Mucosa of descending colon (tissue), 3 donors: ENCODE measurements at places on chromosomes 2 and 18.

DNA sequence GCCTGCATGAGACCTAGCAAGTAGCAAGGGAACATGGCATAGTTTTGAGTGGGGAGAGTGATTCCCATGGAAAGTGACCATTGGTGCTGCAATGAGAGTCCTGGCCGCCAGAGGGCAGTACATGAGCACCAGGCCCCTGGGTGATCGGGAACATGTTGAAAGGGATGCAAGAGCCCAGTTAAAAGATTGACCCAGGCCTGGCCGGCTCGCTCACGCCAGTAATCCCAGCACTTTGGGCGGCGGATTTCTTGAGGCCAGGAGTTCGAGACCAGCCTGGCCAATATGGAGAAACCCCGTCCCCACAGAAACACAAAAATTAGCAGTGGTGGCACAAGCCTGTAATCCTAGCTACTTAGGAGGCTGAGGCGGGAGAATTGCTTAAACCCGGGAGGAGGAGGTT lies 22.2 kb downstream of the FAP start:
- DNase-seq: peak; percentile 54

DNA sequence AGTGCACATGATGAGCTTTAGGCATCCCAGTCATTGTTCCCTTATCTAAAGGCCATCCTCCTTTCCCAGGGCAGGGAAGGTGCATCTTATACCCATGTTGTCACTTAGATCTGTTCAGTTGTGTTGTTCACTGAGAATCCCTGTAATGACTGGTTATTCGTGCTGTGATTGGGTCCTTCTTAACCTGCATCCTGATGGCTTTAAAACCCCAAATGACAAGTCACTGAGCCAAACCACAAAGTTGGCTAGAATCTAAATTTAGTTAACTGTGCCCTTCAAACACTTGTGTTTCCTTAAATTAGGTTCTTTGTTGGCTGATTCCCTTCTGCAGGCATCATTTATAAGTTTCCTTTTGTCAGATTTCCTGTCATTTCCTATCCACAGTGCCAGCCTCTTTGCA lies 58.5 kb upstream of the SLC16A14 start:
- DNase-seq: no peak

DNA sequence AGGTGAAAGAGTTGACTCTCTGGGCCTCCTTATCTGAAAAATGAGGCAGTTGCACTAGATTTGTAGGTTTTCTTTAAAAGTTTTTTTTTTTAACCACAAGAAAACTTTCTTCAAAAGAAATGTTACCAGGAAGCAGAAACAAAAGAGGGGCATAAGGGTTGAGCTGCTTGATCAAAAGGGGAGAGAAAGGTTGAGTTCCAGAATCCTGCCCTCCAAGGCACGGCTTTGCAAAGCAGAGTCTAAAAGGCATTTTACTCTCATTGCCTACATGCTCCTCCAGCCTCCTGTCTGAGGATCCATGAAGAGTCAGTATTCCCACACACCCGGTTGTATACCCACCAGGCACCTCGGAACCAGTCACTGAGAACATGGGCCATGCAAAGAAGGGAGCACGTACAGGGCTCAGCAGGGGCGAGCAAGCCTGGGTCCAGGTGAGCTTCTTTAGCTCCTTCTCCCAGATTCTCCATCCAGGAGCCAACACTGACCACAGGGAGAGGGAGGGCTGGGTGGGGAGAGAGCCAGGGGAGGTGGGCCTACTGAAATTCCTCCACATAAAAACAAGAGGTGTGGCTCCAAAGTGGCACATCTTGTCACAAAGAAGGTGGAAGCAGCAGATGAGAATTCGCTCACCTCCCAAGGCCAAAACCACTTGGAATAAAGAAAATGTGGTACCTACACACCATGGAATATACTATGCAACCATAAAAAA lies 116.0 kb upstream of the EPC2 start:
- no peak for DNase-seq

- DNase-seq: no peak
These were observed 501.1 kb downstream of the CNTNAP5 start for GRCh38 chr2:124526221-124526620.

DNA sequence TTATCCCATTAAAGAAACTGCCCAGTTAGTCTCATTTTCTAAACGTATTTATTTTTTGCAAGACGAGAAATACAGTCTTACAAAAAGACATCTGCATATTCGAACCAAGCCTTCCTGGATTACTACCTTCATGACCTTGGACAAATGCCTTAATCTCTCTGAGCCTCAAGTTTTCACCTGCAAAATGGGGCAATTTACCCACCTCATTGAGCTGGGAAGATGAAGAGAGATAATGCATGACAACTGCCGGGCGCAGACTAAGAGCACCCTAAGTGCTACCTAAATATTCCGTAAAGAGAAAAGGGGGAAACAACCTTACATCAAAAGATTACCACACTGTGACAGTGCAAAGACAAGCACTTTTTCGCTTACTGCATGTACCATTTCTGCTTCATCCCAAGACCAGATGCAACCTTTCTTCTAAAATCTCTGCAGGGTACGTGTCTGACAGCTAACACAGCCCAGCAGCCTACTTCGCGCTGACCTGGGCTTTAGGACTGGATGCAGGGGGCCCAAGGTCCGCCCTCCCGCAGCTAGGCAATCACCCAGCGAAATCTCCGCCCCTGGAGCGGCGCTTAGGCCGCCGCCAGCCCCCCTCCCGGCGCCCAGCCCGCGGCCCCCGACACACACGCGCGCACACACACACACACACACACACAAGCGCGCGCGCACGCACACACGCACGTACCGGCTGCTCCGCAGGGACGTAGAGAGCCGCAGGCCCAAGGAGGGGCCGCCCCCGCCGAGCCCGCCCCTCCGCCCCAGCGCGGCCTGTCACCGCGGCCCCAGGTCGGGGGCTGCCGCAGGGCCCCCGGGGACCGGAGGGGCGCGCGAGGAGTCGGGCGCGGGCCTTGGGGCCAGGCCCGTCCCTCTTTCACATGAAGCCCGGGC lies 766 bp downstream of the MAP3K2 start:
- peak; percentile 95 for DNase-seq

- no peak for DNase-seq
These were observed 62.4 kb upstream of the SKOR2 start for GRCh38 chr18:47313901-47314300.

- no peak for DNase-seq
These were observed 500 bp downstream of the LIMS1 start for GRCh38 chr2:108534584-108535356.

DNA sequence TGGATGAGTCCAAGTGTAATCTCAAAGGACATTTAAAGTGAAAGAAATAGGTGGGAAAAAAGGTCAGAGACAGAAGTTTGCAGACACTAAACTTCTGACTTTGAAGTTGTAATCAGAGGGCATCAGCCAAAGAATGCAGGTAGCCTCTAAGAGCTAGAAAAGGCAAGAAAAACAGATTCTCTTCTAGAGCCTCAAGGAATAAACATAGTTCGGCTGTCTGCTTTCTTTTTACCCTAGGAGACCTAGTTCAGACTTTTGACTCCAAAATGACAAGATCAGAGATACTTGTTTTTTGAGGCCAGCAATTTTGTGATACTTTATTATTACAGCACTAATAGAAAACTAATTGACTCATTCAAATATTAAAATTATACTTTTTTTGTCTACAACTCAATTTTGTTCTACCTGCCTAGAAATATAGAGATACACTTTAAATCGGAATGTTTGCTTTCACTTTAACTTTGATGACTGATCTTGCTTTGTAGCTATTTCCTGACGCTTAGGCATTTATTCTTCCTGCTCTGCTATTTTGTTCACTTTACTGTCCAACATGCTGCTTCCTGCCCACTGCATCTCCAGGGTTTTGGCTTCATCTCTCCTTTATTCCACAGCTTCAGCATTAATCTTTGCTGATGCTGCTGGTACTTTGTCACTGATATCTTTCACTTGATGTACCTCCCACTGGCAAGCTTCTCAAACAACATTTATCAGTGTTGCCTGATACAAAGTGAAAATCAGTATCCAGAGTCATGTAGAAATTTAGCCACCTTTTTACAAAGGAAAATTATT lies 272.5 kb downstream of the DSEL start:
- DNase-seq: no peak

- DNase-seq: no peak
These were observed 149.6 kb downstream of the MTCL1 start for GRCh38 chr18:8854962-8855361.

- DNase-seq: no peak
These were observed 947 bp downstream of the ZEB2 start for GRCh38 chr2:144518748-144519596.

GRCh38 chr2:234771980-234772732 lies 179.7 kb upstream of the SH3BP4 start:
- DNase-seq: no peak

DNA sequence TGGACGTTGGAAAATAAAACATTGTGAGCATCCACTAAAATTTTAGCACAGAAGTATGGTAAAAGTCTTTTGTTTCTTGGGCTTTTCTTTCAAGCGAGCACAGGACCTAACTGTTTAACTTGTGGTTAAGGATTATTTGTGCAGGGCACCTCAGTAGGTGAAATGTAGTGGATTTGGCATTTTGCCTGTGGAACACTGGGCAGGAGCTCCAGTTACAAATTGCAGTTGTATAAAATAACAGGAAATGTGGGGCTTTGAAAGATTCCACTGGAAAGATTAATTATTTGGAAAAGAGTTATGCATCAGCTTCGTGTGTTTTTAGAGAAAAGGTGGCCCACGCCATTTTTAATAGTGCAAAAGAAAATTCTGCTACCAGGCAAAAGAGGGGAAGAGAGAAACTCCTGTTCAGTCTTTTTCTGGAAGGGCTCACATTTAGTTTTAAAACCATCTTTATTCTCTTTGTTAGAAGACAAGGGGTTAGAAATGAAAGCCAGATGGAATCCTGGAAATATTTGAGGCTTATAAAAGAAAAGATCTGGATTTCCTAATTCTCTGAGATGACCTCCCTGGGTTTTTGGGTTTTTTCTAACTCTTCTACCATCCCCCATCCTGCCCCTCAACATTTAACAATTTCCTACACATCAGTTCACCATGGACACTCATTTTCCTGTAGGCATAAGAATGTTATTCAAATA lies 144.3 kb upstream of the SERTAD2 start:
- DNase-seq: peak; percentile 16

- DNase-seq: no peak
These were observed 17.2 kb upstream of the COL3A1 start for GRCh38 chr2:188956961-188957360.

GRCh38 chr18:75530566-75531211 lies 103.2 kb upstream of the SMIM21 start:
- DNase-seq: no peak

GRCh38 chr2:170022692-170023091 lies 155.3 kb upstream of the MYO3B start:
- no peak for DNase-seq

DNA sequence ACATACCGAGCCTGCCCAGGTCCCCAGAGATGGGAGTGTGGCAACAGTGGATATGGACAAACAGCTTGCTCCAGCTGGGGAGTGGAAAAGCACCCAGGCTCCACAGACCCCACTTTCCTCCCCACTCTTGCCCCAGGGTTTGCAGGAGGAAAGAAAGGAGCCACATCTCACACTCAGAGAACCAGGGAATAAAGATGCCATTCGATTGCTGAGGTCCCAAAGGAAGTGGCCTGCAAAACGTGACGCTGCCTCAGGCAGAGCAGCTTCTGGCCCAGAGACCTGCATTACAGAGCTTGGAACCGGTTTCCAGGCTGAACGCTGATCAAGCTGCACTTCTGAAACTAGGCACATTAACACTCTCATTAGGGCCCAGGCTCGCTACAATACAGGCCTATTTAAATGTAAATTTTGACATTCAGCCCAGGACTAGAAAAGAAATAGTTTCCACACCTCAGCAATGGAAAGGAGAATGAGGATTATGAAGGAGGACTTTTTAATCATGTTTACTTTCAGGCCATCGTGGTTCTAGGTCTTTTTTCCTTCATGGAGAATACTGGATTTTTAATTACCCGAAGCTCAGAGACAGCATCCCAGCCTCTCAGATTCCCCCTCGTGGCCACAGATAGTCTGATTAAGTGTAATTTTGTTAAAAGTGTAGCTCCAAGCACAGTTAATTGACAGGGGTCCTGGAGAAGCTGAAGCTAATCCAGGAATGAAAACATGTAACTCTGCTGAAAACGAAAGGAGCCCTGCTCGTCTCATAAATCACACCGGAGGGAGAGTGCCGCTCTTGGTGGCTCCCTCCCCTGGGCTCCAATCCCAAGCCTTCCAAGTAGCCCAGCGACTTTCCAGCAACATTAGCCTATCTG lies 221.3 kb upstream of the RAB6C start:
- DNase-seq: no peak

DNA sequence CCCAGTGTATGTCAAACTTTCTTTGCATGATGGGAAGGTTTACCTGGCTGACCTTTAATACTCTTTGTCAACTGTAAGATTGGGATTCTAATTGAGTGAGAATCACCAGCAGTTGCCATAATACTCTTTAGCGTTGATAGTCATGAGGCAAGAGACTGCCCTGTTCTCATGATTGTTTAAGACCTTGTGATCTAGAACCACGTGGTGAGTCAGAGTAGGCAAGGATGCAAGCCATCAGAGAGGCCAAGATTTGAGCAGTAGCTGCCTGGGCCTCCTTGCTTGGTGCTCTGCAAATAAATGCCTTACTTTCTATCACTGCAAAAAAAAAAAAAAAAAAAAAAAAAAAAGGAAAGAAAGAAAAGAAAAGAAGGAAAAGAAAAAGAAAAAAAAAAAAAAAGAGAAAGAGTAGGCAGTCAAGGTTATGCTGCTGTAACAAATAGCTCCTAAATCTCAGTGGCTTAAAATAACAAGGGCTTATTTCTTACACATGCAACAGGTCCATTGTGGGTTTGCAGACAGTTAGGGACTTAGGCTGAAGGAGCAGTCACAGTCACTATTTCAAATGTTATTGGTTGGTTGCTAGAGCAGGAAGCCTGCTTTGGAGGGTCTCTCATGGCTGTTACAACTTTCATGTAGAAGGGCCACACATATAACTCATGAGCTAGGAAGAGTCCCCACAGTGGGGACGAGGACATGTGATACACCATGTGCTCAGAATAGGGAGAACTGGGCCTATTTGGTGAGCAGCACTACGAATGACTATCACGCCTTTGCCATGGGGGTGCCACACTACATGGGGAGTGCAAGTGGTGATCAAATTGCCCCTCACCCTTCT lies 21.7 kb downstream of the IL1R2 start:
- DNase-seq: no peak

DNA sequence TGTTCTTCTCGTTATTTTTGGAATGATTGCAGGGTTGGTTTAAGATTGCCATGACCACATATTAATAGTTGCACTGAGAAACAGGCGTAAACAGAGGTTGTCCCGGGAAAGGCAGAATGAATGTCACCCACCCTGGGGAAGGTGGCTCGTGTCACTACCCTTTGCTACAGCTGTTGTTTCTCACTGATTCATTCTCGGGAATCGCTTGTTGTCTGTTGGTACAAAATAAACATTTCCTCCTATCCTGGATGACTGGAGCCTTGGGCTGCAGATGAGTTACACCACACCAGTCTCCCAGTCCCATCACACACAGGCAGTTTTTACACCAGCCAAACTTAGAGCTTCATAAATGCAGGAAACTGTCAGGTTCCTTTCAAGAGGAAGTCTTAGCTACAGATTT lies 216.7 kb downstream of the GBX2 start:
- DNase-seq: no peak

GRCh38 chr2:85584857-85585780 lies 888 bp downstream of the VAMP5 start:
- DNase-seq: peak; percentile 49
